ENCODE measurements at places on chromosomes 4 and X. TPM values are rescaled to one million over a fixed set of nuclear protein-coding genes. Genes with fewer than 3 reads are reported as not detected.

SORCS2 gene
- total RNA-seq = 4.4 TPM

HERC5 gene
- total RNA-seq = 59.4 TPM

ZNF157 gene
- 1.4 TPM for total RNA-seq

CDKL2 gene
- 2.7 TPM for total RNA-seq

GAGE12H gene
- total RNA-seq = not detected

IDH3G gene
- 106 TPM for total RNA-seq

IL13RA2 gene
- 5.2 TPM for total RNA-seq

SOX3 gene
- total RNA-seq = not detected

DOK7 gene
- 16.4 TPM for total RNA-seq

ZNF674 gene
- total RNA-seq = 4.9 TPM

SOWAHD gene
- not detected for total RNA-seq

ARSH gene
- total RNA-seq = not detected

SLC4A4 gene
- 48.3 TPM for total RNA-seq

KLB gene
- 0.23 TPM for total RNA-seq

FAM133A gene
- total RNA-seq = not detected

PHOX2B gene
- not detected for total RNA-seq

FAT4 gene
- total RNA-seq = 5.4 TPM

ATP1B4 gene
- total RNA-seq = 0.50 TPM
